Kidney (tissue), 22 donors: ENCODE measurements at places on chromosomes 12 and 14. TPM values are rescaled to one million over a fixed set of nuclear protein-coding genes. Genes with fewer than 3 reads are reported as not detected.

GRCh38 chr12:40300490-40300889 lies 75.7 kb downstream of the LRRK2 start:
- no peak for DNase-seq

DNA sequence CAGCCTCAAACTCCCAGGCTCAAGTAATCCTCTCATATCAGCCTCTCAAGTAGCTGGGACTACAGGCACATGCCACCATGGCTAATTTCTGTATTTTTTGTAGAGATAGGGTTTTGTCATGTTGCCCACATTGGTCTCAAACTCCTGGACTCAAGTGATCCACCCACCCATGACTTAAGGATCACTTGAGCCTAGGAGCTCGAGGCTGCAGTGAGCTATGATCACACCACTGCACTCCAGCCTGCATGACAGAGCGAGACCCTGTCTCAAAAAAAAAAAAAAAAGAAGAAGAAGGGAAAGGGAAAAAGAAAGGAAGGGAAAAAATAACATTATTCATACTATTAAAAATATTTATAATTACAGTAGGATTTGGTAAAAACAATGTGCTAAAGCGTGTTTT lies 19.2 kb downstream of the EPS8 start:
- DNase-seq = no peak

DNA sequence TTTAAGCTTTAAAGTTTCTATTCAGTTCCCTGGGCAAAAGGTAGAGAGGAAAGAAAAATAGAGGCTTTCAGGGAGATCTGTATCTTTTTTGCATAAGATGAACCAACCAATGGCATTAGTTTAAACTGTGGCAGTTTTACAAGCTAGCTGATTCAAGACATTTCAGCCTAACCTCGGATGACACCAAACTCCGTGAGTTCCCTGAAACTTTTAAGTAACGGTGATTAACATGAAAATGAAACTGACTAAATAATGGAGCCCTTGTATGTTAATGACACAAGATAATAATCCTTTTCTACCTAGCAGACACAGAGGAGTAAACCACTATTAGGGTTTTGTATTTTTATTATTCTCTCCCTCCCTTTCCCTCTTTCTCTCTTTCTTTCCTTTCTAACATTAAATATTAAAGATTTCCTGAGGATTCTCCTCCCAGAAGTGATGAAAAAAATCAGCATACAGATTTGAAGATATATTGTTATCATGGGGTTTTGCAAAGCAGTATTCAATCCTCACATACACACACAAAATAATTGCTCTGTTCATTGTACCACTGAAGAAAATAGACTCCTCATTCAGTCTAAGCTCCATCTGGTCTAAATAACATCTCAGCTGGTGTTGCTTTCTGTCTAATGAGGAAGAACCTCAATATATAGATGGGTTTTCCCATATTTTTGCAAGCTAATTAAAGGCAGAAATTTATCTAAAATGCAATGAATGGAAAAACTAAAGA lies 483.8 kb downstream of the NOVA1 start:
- peak; percentile 20 for DNase-seq

- DNase-seq = no peak
Measured at GRCh38 chr12:107662484-107662883, 23.1 kb upstream of the PWP1 start.

DNA sequence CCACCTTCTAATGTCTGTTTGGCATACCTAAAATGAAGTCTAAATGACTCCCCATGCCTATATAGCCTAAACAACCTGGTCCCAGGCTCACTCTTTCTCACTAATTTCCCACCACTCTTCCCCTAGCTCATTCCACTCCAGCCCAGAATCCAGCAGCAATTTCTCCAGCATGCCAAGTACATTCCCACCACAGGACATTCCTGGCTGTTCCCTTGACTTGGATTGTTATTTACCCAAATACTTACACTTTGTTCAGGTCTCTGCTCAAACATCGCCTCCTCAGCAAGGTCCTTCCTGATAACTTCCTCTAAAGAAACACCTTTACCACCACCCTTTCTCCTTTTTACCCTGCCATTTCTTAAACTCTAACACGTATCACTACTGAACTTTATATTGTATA lies 743.4 kb downstream of the RPS29 start:
- no peak for DNase-seq

DNA sequence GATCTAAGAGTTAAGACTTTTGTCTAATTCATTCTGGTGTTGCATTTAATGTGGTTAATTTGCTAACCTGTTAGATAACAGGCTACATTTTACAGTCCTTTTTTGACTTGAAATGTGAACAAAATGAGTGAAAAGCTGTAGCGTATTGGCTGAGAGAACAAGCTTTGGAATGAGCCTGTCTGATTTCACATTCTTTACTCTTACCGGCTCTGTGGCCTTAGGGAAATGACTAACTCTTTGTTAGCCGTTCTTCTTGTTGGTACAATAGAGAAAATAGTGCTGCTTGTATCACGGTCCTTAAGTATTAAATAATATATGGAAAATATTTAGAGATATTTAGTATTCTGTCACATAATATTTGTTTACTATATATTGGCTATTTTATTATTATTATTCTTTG lies 1.9 kb downstream of the MNAT1 start:
- DNase-seq = peak; percentile 49

- DNase-seq = no peak
Measured at GRCh38 chr14:61326146-61326545, 4.8 kb downstream of the PRKCH start.

- DNase-seq = no peak
Measured at GRCh38 chr14:33030386-33030785, 91.7 kb downstream of the NPAS3 start.

DNA sequence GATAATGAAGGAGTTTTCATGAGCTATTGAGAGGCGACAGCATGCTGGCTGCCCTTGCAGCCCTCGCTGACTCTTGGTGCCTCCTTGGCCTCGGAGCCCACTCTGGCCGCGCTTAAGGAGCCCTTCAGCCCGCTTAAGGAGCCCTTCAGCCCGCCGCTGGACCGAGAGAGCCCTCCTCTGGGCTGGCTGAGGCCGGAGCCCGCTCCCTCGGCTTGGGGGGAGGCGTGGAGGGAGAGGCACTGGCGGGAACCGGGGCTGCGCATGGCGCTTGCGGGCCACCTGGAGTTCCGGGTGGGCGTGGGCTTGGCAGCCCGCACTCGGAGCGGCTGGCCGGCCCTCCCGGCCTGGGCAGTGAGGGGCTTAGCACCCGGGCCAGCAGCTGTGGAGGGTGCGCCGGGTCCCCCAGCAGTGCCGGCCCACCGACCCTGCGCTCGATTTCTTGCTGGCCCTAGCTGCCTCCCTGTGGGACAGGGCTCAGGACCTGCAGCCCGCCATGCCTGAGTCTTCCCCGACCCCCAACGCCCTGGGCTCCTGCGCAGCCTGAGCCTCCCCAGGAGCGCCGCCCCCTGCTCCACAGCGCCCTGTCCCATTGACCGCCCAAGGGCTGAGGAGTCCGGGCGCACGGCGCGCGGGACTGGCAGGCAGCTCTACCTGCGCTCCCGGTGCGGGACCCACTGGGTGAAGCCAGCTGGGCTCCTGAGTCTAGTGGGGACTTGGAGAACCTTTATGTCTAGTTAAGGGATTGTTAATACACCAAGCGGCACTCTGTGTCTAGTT lies 20.1 kb upstream of the PAWR start:
- DNase-seq = no peak

GRCh38 chr14:73426877-73427276 lies 31.5 kb downstream of the NUMB start:
- DNase-seq = no peak

DNA sequence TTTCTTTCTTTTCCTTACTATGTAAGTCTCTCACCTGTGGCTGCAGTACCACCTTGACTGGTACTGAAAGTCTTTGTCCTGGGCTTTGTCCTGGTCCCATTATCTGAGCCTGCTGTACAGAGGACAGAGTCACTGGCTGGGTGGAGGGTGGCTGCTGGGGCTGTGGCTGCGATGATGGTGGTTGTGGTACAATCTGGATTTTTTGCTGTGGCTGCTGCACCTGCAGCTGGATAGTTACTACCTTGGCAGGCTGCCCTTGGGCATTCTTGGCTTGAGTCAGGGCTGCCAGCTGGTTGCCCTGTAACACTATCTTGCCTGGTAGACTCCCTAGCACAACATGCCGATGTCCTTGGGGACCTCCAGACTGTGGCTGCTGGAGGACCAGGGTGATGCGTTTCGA lies 27.0 kb downstream of the CHD8 start:
- DNase-seq = no peak

GRCh38 chr12:58719161-58719560 lies 201.1 kb downstream of the LRIG3 start:
- DNase-seq = no peak

Gene GUCY2C
- not detected for total RNA-seq

Gene KRT6C
- not detected for total RNA-seq

Gene CHD8
- total RNA-seq = 77.4 TPM

Gene CIT
- 81.6 TPM for total RNA-seq

Gene KSR2
- 2.9 TPM for total RNA-seq

Gene SYNJ2BP
- total RNA-seq = 48.3 TPM

Gene CHST11
- total RNA-seq = 23.3 TPM

Gene LRP1-AS
- not detected for total RNA-seq

Gene NINJ2
- total RNA-seq = 2.8 TPM

Gene CLEC12A
- 4.8 TPM for total RNA-seq

Gene PAWR
- total RNA-seq = 69.2 TPM
